ENCODE measurements at places on chromosomes 3 and 15. TPM values are rescaled to one million over a fixed set of nuclear protein-coding genes. Genes with fewer than 3 reads are reported as not detected.

Gene DAZL
- polyA plus RNA-seq = 0.40 TPM

Gene FBXL22
- 2.6 TPM for polyA plus RNA-seq

Gene ZNF106
- 45.3 TPM for polyA plus RNA-seq

Gene DNAJC19
- 117 TPM for polyA plus RNA-seq

Gene FETUB
- polyA plus RNA-seq = not detected

Gene MESP2
- not detected for polyA plus RNA-seq

- no peak for DNase-seq
Measured at GRCh38 chr15:27278761-27279160, 307.8 kb downstream of the GABRG3 start.

GRCh38 chr15:88975891-88976290, 62.7 kb upstream of the MFGE8 start:
- DNase-seq = no peak

DNA sequence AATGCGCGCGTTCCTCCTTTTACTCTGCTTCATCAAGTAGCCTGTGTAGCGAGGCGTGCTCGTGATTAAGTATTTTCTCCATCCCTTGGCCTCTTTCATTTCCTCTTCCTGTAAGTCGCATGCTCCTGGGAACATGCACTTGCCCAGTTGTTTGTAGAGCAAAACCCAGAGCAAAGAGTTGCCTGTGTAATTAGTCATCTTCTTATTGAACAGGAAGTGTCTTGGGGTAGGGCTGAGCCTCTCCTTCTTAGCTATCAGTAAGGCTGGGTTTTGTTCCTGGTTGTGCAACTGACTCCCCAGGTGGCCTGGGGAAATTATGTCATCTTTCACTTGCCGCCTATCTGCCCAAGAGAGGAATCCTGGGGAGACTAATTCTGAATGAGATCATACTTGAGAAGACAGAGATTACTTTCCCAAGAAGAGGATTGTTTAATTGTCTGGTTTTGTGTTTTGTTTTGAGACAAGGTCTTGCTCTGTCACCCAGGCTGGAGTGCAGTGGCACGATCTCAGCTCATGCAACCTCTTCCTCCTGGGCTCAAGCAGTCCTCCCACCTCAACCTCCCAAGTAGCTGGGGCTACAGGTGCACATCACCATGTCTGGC, 14.9 kb downstream of the LIPH start:
- peak; percentile 97 for DNase-seq

GRCh38 chr15:51366071-51366470, 24.6 kb downstream of the GLDN start:
- no peak for DNase-seq

- no peak for DNase-seq
Measured at GRCh38 chr3:156769721-156770654, 56.2 kb upstream of the LEKR1 start.

GRCh38 chr3:64859625-64860535, 172.1 kb upstream of the ADAMTS9 start:
- no peak for DNase-seq

DNA sequence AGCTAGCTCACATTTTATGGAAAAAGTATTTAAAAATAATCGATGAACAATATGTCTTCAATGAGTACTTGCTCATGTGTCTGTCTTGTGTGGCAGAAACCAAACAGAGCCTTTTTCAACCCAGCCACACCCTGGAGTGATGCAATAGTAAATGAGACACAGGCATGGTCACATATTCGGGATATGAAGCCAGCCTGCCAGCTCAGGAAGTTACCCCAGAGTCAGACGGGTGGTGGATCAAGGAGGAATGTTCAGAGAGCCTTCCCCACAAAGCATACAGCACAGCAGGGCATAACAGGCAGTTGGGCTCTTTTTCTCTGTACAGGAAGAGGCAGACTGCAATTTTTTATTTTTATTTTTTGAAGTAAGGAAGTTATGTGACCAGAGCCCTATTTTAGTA, 27.3 kb downstream of the LARP6 start:
- no peak for DNase-seq

DNA sequence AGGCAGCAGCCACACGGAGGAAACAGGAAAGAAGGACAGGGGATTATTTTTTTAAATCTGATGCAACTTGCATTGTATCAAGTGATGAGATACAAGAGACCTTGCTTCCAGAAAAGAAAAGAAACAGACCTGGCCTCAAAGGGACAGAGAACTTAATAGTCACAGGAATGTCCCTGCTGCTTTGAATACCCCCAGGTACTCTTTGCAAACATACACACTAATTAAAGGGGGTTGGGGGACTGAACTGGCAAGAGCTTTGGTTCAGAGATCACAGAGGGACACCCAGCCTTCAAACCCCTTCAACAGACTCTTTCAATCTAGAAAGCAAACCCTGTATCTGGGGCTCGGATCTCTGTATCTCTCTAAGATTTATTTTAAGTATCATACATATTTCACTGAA, 18.0 kb downstream of the TNIK start:
- no peak for DNase-seq

DNA sequence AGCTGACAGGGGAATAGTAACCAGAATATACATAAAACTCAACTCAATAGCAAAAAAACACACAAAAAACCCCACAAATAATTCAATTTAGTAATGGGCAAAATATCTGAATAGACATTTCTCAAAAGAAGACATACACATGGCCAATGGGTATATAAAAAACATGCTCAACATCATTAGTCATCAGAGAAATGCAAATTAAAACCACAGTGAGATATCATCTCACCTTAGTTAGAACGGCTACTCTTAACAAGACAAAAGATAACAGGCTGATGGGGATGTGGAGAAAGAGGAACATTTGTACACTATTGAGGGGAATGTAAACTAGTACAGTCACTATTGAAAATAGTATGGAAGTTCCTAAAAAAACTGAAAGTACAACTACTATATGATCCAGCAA, 678.6 kb downstream of the MECOM start:
- no peak for DNase-seq

GRCh38 chr15:65937054-65937453, 67.8 kb downstream of the RAB11A start:
- no peak for DNase-seq

- no peak for DNase-seq
Measured at GRCh38 chr3:154334973-154335420, 10.7 kb upstream of the DHX36 start.

DNA sequence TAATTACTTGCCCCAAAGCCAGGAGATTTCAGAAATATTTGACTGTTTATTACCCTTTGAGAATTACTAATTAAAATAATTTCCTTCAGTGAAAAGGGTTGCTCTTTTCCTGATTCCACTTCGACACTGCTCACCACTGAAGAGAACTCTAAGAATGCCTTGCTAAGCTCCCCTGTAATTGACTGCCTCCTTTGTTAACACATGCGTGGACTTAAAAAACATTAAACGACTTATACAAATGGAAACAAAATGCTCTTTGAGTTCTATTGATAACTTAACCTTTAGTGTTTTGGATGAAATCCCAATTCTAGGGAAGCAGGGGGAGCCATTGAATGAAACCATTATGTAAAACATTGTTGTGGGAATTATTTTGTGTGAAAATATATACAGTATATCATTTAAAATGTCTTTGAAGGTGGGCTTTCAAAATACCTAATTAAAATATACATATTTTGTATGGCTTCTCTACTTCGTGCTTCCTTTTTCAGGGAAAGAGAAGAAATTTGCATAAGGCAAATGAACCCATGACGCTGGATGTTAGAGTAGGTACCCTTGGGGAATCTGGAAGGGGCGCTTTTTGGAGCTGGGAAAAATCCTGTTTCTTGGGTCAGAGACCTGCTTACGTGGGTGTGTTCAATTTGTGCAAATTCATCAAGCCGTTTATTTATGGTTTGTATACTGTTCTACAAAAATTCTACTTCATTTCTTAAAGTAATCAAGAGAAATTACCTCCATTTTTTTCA, 64.2 kb downstream of the WWTR1 start:
- DNase-seq = no peak

DNA sequence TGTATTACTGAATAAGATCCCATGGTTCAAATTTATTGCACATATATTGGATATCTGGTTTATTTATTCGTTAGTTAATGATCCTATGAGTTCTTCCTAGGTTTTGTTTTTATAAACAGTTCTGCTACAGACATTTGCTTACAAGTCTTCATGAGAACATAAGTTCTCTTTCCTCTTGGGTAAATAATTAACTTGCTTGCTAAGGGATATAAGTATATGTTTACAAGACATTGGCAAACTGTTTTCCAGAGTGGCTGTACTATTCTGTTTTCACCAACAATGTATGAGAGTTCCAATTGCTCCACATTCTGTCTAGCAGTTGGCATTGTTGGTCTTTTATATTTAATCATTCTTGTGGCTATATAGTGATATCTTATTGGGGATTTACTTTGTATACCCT, 341.8 kb upstream of the GBE1 start:
- no peak for DNase-seq
